ENCODE measurements at places on chromosomes 2 and 18.
A peak's percentile ranks its signal among the peaks of the same experiment; 100 is the strongest.

DNA sequence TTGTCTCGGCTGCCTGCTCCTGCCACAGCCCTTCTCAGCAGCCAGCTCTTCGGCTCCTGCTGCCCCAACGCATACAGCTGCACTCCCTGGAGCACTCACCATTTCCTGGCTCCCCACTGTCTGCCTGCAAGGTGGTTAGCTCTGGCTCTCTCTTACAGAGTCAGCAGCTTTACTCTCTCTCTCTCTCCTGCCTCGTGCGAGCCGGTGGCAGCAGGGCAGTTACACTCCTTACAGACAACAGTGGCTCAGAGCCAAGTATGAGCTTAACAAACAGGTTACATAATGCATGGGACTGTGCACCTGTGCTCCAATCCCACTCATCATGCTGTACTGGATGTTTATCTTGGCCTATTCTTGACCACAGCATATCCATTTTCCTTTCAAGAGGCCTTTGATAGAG is 47.4 kb upstream of the DNAJC10 start:
- no peak for DNase-seq

DNA sequence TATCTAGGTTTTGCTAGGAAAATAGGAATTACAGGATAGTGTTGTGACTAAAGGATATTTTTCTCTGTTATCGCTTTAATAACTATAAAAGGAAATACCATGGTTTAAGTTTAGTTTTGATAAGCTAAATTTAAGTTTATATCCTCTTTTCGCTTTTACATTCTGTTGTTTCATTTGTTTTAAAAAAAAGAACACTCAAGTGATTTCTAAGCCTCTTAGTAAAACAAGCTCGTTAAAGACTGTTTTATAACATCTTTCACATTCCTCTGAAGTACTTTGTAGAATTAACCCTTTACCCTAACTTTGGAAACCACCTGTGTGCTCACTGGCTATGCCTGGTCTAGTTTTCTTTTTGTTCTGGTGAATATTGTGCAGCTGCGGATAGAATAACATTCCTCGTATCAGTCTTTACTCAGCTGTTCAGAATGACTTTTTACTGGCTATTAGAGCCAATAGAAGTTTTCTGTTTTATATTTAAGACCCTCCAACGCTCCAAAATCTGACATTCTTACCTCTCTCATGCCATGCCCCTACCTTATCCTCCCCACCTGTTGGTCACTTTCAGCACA is 183.1 kb downstream of the PTPRM start:
- DNase-seq = no peak

DNA sequence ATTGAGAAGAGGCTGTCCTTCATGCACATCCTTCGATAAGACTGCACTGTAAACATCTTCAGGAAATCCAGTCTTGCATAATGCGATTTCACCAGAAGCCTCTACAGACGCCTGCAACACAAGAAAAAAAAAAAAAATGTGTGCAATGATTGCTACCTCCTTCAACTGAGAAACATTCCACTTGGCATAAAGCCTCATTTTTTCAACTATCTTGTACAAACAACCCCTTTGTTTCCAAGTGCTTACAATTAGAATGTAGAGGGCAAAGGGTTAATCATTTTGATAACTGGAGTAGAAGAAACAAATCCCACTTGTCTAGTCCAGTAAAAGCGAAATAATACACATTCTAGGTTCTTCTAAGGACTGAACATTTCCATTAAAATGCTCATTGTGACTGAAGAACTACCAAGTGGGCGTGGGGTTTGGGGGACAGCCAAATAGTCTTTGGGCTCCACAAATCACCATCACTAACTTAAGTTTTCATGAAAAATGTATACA is 29.2 kb downstream of the CDH2 start:
- no peak for DNase-seq

GRCh38 chr18:76847916-76848315 is 25.6 kb downstream of the ZNF236 start:
- no peak for DNase-seq

- no peak for DNase-seq
Observed at GRCh38 chr18:60347526-60348045, 25.0 kb downstream of the MC4R start.

DNA sequence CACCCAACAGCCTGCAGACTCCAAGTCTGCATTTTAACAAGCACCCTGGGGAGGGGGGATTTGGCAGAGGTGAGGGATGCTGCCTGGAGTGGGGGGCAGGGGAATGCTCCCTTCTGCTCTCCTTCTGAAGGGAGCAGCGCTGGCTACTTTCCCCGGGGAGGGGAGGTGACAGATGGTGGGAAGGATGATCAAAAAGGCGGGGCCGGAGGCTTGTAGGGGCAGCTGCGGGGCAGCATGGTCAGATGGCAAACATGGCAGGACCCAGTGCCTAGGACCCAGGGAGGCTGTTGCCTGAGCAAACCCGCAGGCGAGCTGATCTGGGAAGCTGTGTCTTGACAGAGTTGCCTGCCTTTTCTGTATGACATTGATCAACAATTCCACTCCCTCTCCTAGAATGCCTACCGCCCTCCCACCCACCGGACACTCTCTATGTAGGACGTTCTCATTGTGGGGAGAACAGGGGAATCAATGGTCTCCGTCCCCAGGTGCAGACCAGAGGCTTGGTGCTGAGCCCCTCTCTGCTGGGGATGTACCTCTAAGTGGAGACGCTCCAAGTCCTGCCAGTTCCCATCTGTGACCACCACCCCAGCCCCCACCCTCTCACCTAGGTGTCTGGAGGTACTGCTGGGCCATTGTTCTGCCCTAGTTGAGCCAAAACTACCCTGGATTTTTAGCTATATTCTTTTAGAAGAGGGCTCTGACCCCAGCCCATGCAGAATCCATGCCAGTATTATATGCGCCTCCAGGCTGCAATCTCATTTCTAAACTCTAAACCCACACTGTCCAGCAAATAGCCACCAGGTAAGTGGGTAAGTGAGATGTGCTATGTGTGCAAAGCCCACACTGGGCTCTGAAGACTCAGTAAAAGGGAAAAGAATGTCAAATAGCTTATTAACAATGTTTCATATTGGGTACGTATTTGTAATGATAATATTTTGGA is 89.7 kb upstream of the SEC11C start:
- no peak for DNase-seq

DNA sequence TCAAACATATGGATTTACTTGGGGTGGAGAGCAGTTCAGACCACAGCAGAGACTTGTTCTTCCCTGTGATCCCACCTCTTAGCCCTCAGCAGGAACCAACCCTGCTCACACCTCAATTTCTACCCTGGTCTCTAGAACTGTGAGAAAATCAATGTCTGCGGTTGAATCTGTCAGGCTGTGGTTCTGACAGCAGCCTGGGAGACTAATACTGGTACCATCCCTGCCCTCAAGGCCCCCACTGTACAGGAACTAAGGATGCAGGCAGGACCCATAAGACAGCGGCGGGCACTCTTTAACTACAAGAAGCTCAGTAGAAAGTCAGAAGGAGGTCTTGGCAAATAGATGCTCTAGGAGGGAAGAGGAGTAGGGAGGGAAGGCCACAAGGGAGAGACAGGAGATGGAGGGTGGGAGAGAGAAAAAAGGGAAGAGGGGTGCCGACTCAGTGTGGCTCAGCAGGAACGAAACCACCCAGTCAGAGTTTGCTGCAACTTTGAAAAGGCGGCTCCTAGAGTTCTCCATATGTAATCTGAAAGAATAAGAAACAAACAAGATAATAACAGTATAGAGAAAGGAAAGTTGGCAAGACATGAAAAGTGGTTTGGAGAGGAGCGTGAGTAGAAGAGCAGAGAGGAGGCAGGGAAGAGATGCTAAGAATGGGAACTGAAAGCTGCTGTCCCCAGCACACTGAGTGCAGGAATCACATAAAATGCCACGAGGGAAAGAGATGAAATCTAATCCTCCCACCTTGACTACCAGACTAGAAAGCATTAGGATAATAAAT is 323.9 kb upstream of the ID2 start:
- DNase-seq = no peak

DNA sequence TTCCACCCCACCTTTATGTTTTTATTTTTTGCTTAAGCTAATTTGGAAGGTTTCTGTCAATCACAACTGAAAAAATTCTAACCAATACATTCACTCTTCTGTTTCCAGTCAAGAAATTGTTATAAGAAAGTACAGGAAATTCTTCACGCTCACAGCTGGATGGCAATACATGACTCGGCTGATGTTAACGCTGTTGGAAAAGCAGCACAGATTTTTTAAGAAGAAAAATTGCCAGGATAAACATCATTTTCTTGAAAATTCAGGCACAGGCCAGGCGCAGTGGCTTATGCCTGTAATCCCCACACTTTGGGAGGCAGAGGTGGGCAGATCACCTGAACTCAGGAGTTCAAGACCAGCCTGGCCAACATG is 46.1 kb downstream of the STPG4 start:
- no peak for DNase-seq

DNA sequence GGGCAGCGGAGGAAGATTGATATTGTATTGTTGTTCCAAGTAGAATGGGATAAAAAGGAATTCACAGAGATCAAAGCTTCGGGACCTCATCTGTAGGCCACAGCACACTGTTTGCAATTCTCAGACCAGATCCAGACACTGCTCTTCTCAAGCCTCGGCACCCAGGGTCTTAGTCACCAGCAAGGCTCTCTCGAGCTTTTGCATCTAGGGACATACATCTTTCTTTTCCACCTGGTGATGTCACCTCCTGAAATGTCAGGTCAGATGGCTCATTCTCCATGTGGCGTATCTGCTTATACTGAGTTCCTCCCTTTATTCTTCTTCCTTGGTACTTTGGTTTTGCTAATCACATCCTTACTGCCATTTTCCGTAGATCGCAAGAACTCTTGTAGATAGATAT is 42.9 kb upstream of the SNTG2 start:
- DNase-seq = no peak

DNA sequence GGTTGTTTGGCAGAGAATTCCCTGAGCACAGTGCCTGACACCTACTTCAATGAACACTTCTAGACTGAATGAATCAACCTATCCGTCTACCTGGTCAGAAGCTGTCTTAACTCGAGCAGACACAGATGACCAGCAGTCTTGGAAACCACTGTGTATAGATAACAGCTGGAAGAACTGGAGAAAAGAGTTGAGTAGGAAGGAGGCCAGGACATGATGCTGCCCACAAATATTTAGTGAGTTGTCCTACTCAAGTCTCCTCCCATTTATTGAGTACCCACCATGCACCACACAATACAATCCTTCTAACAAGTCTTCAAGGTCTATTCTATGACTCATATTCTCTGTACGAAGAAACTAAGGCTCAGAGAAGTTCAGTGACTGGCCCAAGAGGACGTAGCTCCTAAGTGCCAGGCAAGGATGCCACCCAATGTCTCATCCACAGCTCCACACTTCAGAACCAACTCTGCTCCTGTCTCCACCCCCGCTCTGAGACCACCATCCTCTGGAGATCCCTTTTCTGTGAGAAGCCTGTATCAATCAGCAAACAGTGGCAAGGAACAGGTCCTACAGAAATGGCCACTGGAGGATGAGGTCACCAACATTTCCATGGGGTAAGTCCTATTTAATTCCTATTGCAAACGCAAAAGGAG is 62.2 kb downstream of the GALNT14 start:
- no peak for DNase-seq

- no peak for DNase-seq
Observed at GRCh38 chr2:152504618-152505017, 169.6 kb downstream of the FMNL2 start.

- no peak for DNase-seq
Observed at GRCh38 chr2:161039071-161039470, 121.2 kb upstream of the TANK start.

GRCh38 chr2:7672685-7673071 is 755.5 kb downstream of the RNF144A start:
- no peak for DNase-seq

GRCh38 chr2:234164493-234165413 is 114.3 kb downstream of the SPP2 start:
- DNase-seq = no peak

GRCh38 chr2:238796223-238796885 is 51.5 kb upstream of the TWIST2 start:
- DNase-seq = no peak

DNA sequence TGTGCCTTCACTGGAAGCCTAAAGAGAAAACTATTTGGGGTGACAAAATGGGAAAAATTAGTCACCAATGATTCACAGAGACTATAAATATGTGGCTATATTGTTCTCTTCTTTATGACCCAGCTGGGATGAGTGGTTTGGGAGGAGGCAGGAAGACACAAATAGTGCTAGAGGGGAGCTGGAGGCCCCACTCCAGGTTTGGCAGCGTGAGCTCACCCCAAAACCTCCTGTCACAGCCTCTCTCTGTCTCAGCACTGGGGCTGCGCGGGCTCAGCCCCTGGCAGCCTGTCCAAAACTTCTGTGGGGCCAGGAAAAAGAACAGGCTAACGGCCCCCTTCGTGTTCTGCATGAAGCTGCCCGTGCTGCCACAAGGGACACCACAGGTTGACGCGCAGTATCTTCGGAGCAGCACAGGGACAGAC is 73.2 kb upstream of the LCLAT1 start:
- no peak for DNase-seq

- no peak for DNase-seq
Observed at GRCh38 chr2:59184276-59185020, 943.3 kb upstream of the FANCL start.

DNA sequence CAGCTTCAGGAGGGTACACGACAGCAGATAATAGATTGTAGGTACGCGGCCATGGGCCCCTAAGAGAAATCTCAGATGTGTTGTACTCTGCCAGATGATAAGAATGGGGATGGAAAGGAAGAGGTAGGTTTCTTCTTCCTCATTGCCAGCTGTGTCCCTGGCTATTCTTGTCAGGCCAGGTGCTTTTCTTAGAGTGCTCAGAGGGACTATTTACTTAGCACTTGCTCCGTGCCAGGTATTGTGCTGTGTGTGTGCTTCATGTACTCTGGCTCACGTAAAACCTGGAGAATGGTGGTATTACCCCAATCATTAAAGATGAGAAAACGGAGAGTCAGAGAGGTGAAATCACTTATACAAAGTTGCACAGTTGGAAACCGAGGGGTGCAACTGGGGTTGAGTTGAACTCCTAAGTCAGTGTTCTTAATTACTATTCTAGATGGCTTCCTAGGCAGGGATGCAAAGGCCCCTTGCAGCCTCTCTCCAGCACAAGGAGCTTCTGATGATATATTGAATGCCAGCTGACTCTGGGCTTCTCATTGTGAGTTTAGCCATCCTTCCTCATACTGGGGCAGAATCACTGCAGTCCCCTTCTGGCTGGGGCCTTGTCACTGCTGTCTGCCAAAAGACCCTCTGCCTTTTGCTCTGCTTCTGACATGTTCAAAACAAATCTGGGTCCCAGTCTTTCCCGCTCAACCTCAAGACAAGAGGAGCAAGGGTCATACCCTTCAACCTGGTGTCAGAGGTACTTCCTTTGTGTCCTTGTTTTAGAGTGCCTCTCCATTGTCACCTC is 60.7 kb downstream of the LYPD1 start:
- no peak for DNase-seq

- DNase-seq = peak; percentile 29
Observed at GRCh38 chr18:623761-624620, 27.2 kb downstream of the CLUL1 start.

All from stimulated activated CD4-positive, alpha-beta T cell treated with anti-CD3 and anti-CD28 coated beads, Interleukin-1b, Interleukin-23, amount 100 ng/mL, for 24 hours (primary cell).